ENCODE measurements at places on chromosomes 1 and 21.

DNA sequence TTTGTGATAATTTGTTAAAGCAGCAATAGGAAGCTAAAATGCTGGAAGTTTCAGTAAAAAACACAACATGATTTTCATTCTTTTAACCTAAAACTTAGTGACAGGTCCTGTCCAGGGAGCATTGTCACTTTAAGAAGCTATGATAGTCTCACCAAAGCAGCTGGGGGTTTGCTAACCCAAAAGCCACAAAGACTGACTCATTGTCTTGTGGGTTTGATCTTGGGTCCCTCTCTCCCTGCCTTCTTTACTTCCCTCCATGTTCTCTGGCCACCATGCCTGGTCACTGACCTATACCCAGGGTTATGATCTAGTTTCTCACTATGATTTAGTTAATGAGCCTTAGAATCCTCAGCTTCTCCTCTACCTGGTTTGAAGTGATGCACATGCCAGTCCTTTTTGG is 213.5 kb upstream of the PTGFR start:
- no peak for DNase-seq

- no peak for DNase-seq
These were observed 128.5 kb upstream of the EDN2 start for GRCh38 chr1:41612953-41613352.

- no peak for DNase-seq
These were observed 7.9 kb downstream of the ACOT7 start for GRCh38 chr1:6385488-6386191.

- DNase-seq: no peak
These were observed 81.9 kb downstream of the ATP1A1 start for GRCh38 chr1:116454940-116455339.

DNA sequence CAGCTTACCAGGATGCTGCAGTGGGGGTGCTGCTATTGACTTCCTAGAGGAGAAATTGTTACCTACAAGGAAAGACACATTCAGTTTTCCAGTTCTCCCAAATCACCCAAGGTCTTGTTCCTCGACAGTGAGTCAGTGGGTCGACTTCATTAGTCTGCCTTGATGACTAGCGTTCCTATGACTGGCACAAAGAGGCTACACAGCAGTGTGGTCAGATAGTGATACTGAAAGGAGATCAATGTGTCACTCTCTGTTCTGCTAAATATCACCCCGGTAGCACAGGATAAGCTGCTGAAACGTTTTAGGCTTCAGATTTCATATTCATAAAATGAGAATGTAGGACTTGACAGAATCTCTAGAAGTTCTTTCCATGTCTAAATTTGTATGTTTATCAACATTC is 357.4 kb downstream of the LMX1A start:
- no peak for DNase-seq

DNA sequence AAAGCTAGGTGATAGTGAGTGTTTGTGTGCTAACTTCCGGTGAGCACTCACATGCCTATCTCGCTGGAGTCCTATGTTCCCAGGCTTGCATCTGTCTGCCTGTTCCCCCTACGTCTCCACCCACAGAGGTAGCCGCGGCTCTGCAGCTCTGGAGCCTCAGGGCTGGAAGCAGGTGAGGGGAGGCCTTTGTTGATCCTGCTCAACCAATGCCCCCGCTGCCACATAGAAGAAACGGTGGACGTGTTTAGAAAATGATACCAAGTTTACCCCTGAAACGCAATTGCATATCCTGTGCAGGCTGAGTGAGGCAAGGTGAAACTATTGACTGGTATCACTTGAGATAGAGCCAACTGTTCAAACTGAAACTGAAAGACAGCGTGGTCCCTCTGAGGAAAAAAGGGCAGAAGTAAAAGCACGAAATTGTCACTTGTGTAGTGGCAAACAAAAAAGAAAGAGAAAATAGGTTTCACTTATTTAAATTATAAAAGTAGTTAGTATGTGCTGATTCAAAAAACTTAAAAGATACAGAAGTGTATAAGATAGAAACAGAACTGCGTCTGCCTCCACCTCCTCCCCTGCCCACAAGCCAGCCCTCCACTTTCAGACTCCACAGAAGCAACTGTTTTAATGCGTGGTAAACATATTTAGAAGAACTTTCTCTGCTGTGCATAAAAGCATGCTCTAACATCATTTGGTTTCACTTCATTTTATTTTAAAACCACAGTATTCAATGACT is 38.6 kb upstream of the ETS2 start:
- peak; percentile 29 for DNase-seq

- DNase-seq: no peak
These were observed 183.2 kb downstream of the TRABD2B start for GRCh38 chr1:47813970-47814369.

GRCh38 chr21:28769683-28770082 is 223.0 kb downstream of the LTN1 start:
- DNase-seq: no peak

DNA sequence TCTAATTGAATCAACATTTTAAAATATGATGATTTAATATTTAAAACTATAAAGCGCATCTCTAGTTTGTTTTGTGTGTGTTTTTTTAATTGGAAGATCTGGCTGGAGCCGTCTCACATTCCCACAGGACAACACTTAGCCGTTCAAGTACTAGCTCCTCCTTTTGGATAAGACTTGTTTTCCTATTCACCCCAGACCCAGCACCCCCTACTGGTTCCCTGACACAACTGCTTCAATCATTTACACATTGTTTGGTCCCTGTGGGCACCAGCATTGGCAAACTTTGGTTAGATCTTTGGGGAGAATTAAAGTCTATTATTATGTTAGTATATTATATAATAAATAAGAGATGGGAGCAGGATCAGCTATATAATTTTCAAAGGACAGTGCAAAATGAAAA is 34.5 kb downstream of the TYW3 start:
- DNase-seq: no peak

DNA sequence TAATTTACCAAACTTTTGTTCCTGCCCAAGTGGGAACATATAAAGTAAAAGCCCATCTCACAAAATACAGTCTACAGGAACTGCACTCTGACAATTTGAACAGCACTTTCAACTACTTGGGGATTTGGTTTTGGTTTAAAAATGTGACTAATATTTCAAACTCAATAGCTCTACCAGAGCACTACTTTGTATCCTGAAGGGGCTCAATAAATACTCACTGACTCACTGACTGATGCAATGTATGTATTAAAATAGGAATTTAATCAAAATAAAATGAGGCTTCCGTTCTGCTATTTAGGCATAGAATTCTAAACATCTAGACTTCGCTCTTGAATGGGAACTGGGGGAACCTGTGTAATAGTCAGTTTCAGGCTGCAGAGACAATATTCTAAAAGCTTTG is 21.9 kb downstream of the EFCAB14 start:
- no peak for DNase-seq

DNA sequence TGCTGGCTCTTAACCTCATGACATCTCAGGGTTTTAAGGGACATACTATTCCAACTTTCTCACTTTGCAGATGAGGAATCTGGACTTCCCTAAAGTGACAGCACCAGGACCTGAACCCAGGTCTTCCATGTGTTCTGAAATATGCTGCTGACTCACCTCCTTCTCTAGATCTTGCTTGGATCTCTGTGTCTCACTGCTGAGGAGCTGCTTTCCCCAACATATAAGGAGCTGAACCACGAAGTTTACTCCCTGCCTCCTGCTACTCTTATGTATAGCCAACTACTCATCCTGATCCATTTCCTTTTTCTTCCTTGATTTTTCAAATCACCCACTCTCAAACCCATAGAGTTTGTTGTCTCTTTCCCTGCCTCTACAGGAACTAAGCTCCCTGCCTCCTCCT is 38.2 kb downstream of the ALG14 start:
- no peak for DNase-seq

DNA sequence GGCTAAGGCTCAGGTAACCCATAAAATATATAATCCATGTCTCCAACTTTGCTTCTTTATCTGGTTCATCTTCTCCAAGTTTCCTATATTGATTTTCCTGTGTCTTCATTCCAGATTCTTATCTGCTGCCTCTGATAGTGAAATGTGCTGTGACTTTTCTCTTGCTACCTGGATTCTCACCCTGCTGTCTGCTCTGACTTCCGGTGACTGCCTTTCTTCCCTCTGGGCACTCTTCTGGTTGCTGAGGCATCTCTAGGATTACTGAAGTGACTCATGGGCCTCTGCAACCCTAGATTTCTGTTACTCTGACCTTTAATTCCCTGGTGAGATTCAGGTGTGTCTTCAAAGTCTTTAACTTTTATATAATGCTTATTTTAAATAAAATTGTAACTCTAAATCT is 46.9 kb downstream of the GIPC2 start:
- DNase-seq: no peak

DNA sequence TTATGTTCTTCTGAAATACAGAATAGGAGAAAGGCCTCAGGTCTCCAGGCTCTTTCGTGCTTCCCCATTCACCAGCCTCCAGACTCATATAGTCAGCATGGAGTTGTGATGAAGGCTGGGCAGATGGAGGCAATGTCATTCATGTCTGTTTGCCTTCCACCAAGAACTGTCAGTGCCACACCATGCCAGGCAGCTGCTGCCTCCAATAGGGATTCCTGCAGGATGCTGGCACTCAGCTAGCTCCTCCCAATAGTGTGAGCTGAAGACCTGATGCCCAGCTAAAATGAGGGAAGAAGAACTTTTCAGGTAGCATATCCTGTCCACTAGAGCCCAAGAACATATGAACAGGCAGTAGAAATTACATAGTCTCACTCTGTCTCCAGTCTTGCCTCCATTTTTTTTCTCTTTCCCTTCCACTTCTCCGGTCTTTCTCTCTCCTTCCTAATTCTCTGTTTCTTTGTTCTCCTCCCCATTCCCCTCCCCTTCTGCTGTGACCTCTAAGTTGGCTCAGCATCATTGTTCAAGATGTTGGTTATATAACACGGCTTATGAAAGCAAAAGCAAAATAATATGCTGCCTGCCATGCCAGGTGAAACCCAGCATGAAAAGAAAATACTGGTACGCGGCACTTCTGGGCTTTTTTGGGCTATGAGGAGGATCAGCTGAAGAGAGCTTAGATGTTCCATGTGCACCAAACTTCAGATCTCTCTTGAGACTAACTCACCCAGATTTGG is 17.3 kb downstream of the GLUL start:
- DNase-seq: no peak

DNA sequence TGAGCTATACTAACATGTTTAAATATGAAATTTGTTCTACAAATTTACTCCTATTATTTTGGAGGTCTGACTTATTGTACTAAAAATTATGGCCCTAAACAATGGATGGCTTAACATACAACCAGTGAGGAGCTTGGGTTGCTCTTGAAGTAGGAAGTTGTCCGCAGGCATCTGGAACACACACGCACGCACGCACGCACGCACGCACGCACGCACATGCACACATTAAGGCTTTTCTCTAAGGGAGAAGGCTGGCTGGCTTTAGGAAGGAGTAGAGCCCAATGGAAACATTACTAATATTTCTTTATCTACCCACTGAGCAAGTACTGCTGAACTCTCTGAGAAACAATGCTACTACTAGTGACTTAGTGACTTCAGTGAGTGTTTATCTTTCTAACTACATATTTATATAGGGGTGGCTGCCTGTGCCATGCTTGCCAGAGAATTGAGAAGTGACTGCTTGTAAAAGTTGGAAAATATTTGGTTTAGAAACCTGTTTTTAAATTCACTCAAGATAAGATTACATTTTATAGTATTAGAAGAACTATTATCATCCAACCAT is 16.2 kb upstream of the ARHGAP29 start:
- no peak for DNase-seq

DNA sequence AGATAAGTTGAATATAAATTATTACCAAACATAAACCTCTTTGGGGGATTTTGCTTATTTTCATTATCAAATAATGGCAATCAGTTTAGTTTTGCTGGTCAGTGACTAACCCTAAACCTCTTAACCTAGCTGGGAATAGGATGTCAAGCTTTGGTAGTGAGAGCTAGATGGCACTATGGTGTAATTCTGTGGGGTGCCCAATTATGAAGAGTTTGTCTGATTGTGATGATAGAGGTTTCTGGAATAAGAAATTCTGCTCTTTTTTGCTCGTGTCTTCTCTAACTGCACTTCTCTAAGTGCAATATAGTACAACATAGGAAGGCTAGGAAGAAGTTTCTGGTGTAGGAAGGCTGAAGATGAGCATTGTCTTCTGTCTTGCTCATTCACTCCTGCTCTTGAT is 59.8 kb downstream of the XCL1 start:
- no peak for DNase-seq

DNA sequence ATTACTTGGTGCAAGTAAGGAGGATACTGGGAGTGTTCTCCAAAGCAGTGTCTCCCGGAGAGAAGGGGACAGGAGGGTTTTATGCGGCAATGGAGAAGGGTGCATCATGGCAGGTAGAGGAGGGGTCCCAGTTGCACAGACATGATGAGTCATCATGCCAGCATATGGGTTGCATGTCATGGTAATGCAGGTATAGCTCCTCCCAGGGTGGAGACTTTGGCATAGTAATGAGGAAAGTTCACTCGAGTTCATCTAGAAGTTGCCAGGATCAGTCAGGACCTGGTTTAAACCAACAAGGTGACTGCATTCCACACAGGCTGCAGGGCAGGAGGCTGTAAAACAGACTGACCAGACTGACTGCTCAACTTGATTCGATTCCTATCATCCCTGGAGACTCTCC is 355.7 kb upstream of the DUSP10 start:
- DNase-seq: no peak

GRCh38 chr1:109819906-109820305 is 56.2 kb upstream of the EPS8L3 start:
- DNase-seq: no peak

- no peak for DNase-seq
These were observed 71.1 kb upstream of the AKT3 start for GRCh38 chr1:243921111-243921510.

DNA sequence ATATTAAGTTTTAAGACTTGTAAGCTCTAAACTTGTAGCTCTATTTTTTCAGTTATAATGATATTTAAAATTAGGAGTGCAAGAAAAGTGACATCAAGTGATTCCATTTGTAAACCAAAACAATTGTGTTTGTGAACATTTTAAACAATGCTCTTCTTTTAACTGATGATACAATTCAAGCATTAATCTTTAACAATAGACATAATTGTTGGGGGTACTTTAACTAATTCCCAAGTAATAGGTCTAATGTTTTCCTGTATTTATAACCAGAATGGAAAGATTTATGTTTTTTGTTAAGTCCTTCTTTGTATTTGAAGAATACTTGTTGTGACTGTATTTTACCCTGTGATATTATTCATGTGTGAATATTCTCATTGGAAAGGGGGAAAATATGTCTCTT is 6.8 kb downstream of the ATG4C start:
- no peak for DNase-seq

DNA sequence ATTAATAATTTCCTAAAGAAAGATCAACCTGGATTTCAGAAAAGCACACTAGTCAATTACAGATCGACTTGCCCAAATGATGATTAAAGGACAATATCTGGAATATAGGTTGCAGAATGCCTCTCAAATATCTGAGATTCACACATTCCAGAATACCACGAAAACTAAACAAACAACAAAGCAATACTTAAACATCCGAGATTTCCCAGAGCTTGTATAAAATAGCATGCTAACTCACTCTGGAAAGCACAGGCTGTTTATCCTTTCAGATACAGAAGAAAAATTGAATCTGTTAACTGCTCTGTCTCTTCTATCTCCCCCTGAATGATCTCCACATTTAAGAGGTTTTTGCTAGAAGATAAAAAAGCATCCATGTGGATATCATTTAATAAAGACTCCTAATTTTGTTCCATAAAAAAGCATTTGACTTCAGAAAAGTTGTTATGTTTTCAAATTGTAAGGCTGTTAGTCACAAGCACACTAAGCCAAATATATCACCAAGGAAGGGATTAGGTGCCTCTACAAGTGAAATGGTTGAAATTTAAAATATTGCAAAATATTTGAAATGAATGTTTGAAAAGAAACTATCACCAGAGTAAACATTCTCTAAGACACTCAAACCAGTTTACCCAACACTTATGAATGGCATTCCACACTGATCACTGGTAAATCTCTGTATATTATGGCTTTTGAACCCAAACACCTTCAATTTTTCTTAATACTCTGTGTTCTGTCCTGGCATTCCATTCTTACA is 865.1 kb upstream of the ADAMTS5 start:
- DNase-seq: no peak
